ENCODE measurements at places on chromosomes 5 and 9.
A peak's percentile ranks its signal among the peaks of the same experiment; 100 is the strongest.

DNA sequence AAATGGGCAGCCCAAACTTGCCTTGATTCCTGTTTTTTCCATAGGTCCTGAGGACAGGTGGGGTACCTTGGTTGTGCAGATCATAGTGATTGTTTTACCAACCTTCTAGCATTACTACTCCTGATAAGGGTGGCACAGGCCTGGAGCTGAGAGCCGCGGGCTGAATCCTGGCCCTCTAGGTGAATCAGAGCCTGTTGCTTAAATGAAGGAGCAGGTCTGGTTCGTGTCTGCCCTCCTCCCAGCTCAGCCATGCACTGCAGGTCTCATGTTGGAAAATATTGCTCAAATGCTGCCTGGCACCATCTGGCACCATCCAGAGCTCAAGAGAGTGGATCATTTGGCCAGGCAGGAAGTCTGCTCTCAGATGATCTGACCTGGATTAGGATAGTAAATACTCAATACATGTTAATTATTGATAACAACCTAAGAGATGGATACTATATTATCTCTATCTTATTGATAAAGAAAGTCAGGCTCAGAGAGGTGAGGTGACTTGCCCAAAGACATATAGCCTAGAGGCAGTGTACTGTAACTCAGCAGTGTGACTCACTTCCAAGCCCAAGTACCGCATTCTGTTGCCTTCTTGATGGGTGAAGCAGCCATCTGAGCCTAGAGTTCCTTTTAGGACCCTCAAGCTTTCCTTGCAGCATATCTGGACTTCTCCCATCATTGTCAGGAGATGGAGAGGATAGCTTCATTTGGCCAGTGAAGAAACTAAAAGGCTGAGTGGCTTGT lies 104.3 kb upstream of the PITX1 start:
- no peak for DNase-seq

DNA sequence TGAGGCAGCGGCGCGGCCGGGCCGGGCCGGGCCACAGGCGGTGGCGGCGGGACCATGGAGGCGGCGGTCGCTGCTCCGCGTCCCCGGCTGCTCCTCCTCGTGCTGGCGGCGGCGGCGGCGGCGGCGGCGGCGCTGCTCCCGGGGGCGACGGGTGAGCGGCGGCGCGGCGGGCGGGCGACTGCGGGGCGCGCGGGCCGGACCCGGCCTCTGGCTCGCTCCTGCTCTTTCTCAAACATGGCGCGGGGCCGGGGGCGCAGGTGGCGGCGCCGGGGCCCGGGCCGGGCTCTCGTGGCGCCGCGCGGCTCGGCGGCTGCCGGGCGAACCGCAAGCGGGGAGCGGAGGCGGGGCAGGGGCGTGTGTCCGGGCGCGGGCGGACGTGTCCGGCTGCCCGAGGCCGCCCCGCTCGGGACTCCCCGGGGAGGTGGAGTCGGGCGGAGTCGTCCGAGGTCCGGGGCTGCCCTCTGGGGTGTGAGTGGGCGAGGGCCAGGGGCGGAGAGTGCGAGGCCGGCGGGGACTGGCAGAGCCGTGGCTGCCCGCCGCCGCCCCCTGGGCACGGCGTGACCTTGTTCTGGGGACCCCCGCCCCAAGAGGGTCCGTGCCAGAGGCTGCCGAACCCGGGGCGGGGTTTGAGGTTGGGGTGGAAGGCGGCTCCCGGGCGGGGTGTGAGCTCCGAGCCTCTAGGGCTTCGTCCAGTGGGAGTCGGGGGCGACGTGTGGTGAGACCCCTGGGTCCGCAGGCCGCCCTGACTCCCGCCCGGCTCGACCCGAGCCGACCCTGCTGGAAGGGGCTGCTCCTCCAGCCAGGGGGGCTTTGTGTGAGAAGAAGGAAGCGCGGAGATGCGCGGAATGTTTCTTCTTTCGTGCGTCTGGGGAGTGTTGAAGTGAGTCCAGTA lies 485 bp downstream of the TGFBR1 start:
- no peak for DNase-seq

DNA sequence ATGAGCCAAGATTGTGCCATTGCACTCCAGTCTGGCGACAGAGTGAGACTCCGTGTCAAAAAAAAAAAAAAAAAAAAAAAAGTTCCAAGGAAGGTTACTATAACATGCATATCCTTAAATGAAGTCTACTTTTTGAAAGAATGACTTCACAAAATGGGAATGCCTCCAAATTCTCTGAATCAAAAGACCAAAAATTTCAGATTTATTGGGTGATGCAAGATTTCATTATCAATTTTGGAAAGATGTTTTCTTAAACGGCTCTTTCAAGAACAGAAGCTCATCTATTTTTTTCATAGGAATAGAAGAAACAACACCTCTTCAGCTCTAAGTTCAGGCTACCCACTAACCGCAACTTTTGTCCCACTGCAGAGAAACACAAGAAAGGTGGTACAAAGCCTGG lies 69.9 kb downstream of the AUH start:
- DNase-seq = no peak

GRCh38 chr5:94310833-94311232 lies 307.6 kb downstream of the KIAA0825 start:
- DNase-seq = no peak

DNA sequence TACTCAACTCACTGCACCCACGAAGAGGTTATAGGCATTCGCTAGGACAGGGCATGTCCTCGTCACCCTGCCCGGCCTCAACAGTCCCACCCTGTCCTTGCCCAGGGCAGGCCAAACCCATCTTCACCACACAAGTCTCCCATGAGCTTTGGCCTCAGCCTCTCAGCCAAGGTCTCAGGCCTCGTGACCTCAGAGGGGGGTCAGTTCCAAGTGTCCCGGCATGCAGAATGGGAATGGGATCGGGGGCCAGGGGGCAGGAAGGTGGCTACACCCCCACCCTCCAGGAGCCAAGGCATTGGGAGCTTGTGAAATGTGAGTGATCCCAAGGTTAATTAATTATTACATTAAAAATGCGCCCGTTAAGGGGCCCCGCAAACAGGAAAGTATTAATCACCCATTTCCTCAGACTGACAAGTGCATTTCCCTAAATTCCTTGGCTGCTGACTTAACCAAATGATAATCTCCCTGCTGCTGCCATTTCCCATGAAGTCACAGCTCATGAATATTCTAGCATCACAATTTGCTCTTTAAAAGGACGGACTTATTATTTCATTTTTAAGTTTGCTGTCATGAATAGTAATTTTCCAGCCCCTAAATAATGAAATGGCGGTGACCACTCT lies 8.0 kb upstream of the UBAC1 start:
- no peak for DNase-seq

- DNase-seq = no peak
Observed at GRCh38 chr5:116442931-116443551, 131.6 kb downstream of the SEMA6A start.

DNA sequence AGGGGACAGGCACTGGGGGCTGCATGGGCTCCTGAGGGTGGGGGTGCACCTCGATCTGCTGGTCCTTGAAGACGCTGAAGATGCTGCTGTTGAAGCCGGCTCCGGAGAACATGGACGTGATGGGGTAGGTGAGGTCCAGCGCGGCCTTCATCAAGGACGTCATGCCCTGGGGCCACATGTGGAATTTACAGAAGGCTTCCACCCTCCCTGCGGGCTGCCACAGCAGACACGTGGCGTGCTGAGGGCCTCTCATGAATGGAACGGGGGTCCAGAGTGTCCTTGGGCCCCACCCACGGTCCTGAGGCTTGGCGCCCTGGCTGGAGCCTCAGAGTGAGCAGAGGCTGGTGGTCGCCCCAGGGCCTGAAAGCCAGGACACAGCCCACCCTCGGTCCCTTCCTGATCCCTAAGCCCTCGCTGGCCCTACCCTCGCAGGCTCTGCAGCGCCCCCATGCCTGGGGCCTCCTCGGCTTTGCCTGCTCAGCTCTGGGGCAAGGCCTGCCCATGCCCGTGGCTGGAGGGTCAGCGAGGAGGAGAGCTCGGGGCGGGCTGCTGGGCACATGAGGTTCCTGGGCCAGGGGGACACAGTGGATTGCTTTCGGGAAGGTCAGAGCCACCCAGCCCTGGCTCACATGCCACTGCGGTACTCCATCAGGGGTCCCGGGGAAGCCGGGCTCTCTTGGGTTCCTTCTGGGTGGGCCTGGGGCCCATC lies 5.3 kb upstream of the NSMF start:
- no peak for DNase-seq

DNA sequence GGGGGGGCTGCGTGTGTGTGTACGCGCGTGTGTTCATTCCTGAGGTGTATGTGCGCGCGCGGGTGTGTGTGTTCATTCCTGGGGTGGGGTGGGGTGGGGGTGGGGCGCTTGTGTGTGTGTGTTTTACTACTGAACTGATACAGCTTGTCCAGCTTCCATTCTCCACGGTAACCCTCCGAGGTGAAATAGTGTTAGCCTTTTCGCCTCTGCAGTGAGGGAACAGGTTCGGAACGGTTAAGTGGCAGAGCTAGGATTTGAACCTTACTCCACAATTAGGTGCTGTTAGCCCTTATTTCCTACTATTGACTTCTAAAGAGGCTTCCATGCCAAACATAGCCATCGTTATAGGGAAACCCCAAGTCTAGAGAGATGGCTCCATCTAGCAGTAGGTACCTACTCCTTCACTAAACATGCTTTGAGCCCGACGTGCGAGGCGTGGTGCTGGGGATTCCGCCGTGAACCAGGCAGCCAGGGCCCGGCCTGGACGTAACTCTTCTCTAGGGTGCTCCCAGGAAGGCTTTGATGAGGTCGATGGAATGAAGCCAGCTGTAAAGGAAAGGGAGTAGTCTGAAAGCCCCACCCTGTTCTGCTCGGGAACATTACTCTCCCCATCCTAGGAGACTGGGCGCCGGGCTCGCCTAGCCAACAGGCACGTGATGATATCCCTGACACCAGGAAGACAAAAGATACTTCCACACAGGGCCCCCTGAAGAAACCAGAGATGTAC lies 782 bp upstream of the SKP1 start:
- DNase-seq = no peak

GRCh38 chr5:78511121-78511906 lies 137.3 kb downstream of the LHFPL2 start:
- DNase-seq = no peak

DNA sequence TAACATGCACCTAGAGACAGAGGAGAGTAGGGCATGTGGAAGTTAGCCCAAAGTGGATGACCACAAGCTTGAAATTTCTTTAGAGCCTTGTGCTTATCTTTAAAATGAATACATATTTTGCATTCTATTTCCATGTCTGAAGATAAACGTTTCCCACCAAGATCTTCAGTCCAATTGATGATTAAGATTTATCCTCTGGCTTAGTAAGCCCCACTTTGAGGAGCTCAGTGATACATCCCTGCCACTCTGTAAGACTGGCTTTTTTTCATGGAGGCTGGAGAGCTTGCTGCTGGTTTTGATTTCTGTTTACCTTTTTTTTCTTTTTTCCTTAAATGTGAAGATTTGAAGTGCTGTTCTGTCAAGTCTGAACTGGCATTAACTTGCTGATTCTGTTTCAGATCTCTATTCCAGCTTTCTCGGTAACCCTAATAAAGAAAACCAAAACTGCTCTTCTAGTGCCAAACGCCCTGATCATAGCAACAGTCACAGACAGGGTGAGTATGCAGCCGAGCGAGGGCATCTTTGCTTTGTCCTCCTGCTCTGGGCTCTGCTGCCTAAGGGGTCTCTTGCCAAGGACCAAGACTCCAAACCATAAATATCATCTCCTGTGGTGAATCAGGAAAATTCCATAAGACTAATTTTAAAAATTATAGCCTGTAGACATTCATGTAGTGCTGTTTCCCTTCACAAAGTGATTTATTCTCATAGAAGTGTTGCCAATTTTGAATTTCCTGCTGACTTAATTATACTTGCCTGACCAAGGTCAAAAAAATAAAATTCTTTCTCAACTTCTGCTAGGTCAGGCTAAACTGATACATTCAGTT lies 54.3 kb downstream of the GRAMD2B start:
- no peak for DNase-seq

GRCh38 chr9:99411068-99411467 lies 189.0 kb downstream of the SEC61B start:
- no peak for DNase-seq

GRCh38 chr5:139650031-139650688 lies 2.0 kb downstream of the CXXC5 start:
- peak; percentile 52 for DNase-seq

GRCh38 chr9:95171596-95171995 lies 145.9 kb downstream of the FANCC start:
- DNase-seq = no peak

DNA sequence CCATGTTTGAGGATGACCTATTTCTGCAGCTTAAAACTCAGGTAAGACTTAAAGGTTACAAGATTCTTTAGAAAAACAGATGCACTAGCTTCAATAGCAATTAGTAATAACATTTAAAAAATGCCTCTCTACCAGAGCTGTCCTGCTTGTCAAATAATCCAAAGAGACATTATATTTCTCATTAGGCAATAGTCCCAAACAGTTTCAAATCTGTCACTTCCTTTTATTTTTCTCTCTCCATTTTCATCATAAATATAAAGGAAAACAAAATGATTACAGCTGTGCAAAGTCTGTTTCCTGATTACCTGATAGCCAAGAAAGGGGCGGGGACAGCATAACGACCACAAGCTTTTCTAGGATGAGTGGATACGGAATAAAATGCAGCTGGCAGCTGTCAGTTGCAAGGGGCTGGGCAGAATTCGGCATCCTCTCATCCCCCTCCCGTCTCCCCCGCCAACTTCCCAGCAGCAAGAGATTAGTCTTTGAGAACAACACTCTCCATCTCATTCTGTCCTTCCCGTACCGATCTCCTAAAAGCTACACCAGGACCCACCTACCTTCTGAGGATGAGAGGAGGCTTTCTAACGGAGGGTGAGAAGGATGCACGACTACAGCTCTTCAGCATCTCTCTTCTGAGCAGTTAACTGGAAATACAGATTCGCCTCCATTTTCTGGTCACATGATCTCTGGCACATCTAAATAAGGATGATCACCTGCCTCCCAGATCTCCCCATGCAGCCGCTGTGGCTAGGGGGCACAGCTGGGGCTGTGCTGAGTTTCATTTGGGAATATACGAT lies 72.5 kb upstream of the PCA3 start:
- DNase-seq = no peak

- DNase-seq = no peak
Observed at GRCh38 chr5:56093970-56094369, 99.2 kb upstream of the IL6ST start.

DNA sequence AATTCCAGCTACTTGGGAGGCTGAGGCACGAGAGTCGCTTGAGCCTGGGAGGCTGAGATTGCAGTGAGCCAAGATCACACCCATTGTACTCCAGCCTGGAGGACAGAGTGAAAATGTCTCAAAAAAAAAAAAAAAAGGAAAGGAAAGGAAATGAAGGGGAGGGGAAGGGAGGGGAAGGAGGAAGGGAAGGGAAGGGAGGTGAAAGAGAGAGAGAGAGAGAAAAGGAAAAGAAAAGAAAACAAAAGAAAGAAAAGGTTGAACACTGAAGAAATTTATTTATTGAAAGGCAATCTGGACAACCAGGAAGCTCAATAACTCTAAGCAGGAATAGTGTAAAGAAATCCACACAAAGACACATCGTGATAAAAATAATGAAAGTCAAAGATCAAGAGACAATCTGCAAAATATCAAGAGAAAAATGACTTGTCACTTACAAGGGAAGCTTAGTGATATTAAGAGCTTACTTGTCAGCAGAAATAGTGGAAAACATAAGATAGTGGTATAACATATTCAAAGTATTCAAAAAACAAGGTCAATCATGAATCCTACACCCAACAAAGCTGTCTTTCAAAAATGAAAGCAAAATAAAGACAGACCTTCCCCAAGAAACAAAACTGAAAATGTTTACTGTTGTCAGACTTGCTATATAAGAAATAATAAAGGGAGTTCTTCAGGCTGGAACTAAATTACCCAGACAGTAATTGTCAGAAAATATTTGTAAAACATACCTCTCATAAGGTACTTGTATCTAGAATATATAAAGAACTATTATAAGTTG lies 10.9 kb upstream of the RIMOC1 start:
- no peak for DNase-seq

- DNase-seq = no peak
Observed at GRCh38 chr9:84955155-84955554, 285.6 kb downstream of the NTRK2 start.

- no peak for DNase-seq
Observed at GRCh38 chr5:139137697-139138096, 60.5 kb downstream of the SIL1 start.
